ENCODE measurements at places on chromosomes 16 and 17. TPM values are rescaled to one million over a fixed set of nuclear protein-coding genes. Genes with fewer than 3 reads are reported as not detected.

- DNase-seq = peak; percentile 68
Measured at GRCh38 chr16:546909-547770, 13.1 kb upstream of the PRR35 start.

DNA sequence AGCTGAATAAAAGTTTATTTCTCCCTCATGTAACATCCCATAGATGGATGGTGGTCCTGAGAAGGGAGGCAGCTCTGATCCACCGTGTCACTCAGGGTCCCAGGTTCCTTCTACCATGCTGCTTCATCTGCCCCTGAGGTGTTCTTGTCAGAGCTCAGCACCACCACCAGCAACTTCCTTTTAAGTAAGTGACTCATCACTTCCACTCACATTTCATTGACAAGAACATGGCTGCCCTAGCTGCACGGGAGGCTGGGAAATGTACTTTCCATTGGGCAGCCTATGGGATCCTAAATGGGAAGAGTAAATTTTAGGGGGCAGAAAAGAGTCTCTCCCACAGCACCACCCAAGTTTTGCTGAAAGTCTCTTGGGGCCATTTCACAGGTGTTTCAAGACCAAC lies 134.7 kb downstream of the USP31 start:
- no peak for DNase-seq

- no peak for DNase-seq
Measured at GRCh38 chr16:62899737-62900136, 863.5 kb upstream of the CDH8 start.

DNA sequence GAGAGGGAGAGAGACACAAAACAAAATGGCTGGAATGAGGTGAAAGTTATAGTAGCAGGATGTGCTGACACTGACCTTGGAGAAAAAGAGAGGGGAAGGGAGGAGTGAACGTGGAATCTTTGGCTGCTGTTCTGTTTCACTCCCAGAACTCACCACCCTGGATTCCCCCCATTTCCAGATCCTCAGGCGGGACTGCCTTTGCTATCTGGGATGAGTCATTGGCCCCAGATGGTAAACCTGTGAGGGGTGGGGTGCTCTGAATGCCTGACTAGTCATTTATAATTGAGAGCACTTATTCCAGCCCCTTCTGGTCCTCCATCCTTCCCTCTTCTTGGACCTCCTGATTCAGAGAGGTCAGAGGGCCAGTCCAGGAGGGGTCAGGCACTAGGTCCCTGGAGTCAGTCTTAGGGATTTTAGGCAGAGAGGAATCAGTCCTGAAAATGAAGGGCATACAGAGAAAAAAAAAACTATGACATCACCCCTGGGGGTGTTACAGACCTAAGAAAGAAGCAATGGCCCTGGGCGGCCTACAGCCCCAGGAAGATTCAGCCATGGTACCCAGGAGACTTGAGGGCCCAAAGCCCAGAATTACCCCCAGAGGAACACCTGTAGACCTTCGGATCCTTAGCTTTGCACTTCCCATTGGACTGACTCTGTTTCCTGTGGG lies 2.2 kb upstream of the ZG16 start:
- DNase-seq = no peak

DNA sequence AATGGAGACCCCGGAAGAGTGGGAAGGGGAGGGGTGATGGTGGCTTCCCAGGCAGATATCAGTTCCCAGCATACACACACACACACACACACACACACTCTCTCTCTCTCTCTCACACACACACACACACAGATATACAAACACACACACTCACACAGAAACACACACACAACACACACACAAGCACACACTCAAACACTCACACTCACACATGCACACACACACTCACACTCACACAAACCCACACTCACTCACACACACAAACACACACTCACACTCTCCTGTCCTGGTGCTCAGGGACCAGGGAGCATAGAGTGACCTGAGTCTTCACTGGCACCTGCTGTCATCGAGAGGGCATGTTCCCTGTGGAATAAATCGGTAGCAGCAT lies 5.6 kb downstream of the CA4 start:
- no peak for DNase-seq

GRCh38 chr17:82449131-82449882 lies 1.2 kb downstream of the CYBC1 start:
- no peak for DNase-seq

DNA sequence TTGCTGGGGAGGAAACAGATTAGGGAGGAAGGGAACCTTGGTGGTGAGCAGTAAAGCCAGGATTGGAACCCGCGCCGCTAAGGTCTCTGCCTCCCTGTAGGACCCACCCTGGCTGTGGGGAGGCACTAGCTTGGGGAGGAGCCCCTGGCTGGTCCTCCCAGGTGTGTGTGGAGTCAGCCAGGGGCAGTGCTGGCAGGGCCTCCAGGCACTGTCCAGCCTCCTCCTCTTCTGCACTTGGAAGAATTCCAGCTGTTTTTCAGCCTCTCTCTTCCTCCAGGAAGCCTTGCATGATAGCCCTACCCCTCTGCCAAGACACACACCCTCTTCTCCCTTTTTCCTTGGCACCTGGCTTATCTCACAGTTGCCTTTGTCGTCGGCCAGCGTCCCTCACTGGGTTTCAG lies 34.8 kb downstream of the TMEM235 start:
- no peak for DNase-seq

DNA sequence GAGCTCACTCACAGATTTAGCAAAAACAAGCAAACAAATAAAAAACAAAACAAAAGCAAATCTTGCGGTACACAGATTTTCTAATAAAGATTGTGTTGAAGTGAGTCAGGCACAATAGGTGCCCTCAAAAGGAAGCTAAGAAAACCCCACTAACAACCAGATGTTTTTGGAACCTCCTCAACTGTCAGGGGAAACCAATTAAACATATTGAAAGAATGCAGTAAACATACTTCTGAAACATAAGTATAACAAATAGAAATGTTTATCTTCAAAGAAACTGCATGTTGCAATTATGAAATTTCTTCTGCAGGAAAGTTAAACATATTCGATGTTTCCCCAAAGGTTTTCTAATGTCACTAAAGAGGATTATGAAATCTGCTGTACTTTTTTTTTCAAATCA lies 110.5 kb upstream of the CORO6 start:
- no peak for DNase-seq

GRCh38 chr17:80720610-80721577 lies 176.3 kb downstream of the RPTOR start:
- DNase-seq = no peak

GRCh38 chr17:1147664-1148063 lies 32.1 kb downstream of the ABR start:
- no peak for DNase-seq

- no peak for DNase-seq
Measured at GRCh38 chr16:72427783-72428331, 255.9 kb upstream of the PMFBP1 start.

DNA sequence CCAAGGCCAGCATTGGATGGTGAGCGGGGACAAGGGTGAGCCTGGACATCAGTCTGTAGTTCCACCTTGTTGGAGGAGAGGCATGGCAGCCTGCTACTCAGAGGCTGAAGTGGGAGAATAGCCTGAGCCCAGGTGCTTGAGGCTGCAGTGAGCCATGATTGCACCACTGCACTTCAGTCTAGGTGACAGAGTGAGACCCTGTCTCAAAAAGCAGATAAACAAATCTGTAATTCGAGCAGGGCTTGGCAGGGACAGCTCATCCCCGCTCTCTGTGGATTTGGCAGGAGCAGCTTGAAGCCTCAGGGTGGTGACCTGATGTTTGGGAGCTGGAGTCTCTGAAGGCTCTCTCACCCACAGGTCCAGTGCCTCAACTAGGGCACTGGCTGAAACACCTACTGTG lies 38.6 kb upstream of the ZCCHC14 start:
- DNase-seq = no peak

GRCh38 chr17:44074231-44074910 lies 3.8 kb downstream of the G6PC3 start:
- no peak for DNase-seq

DNA sequence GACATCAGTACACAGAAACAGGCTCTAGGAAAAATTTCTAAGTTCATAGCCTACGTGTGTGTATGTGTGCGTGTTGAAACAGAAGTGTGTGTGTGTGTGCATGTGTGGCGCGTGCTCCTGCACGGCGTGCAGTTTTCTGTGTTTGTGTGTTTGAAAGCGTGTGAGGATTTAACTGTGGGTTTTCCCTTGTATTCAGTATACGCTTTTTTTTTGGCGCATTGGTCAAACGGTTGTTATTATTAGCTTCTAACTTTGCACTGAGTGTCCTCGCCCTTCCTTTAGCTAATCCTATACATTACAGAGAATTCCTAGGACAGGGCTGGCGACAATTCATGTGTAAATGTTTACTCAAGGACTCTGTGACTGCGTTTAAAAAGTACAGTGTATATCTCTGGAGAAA lies 23.0 kb downstream of the TMC6 start:
- no peak for DNase-seq

- DNase-seq = no peak
Measured at GRCh38 chr16:56728980-56729734, 772 bp upstream of the NUP93 start.

DNA sequence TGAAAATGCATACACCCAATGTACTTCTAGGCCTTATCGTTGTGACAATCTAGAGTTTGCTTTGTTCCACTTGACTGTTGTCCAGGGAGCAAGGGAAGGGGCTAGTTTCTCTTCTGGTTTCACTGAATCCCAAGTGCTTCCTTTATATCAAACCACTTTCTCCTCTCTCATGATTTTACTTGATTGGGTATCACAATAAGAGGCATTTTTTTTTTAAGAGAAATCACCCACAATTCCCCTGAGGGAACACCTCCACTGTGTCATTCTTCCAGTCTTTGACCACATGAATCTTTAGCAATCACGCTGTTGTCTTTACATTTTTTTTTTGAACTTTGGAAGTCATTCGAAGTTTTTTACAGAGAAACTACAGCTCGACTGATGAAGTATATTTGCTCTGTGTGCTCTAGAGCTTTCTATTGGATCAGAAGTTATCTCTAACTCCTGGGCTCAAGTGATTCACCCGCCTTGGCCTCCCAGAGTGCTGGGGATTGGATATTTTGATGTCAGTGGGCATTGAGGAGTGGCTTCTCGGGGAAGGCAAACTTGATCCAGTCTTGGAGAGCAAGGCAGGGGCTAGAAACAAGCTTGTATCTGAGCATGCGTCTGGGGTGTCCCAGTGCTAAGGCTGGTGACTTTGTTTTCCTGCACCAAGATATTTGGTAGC lies 3.0 kb downstream of the CDH1 start:
- no peak for DNase-seq

- DNase-seq = no peak
Measured at GRCh38 chr16:76959166-76959565, 231.8 kb upstream of the MON1B start.

DNA sequence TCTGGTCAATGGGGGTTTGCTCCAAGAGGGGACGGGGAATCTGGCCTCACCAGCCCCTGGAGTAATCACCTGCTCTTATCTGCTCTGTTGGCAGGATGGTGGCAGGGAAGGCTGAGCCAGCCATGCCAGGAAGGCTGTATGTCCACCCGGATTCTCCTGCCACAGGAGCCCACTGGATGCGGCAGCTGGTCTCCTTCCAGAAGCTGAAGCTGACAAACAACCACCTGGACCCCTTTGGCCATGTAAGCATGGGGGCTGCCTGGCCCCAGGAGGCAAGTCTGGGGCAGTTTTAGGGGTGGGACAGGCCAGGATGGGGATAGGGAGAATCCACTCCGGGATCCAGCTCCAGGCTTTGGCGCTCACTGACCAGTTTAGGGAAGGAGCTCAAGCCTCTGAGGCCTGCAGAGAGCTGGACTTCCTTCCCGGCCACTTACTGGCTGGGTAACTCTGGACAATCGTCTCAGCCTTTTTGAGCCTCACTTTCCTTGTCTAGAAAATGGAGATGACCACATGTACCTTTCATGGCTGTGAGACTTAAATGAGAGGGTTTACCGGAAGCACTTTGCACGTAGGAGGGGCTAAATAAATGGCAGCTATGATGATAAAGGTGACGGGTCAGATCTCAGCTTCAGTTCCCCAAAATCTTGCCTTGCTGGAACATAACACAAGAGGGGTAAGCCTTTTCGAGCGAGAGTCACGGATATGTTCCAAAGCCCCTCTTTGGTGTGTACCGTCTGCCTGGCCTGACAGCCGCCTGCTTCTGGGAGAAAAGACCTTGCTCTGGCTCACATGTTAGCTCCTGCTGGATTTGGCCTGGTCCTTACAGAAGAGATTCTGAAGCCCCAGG lies 15.4 kb downstream of the TBX4 start:
- peak; percentile 44 for DNase-seq

DNA sequence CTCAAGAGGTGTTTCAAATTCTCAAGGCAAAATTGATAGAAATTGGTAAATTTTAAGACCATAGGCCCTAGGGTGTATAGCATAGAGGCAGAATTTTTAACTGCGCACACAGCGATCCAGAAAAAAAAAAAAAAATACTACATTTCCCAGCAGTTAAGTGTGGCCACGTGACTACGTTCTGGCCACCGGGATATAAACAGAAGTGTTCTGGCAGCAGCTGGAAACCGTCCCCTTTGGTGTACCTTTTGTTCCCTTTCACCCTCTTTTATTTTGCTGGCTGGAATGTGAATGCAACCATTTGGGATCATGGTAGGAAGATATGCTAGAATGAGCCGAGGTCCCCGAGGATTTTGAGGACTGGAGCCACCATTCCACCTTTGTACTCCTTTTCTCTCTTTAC lies 52.7 kb upstream of the AKAP1 start:
- DNase-seq = peak; percentile 36

DNA sequence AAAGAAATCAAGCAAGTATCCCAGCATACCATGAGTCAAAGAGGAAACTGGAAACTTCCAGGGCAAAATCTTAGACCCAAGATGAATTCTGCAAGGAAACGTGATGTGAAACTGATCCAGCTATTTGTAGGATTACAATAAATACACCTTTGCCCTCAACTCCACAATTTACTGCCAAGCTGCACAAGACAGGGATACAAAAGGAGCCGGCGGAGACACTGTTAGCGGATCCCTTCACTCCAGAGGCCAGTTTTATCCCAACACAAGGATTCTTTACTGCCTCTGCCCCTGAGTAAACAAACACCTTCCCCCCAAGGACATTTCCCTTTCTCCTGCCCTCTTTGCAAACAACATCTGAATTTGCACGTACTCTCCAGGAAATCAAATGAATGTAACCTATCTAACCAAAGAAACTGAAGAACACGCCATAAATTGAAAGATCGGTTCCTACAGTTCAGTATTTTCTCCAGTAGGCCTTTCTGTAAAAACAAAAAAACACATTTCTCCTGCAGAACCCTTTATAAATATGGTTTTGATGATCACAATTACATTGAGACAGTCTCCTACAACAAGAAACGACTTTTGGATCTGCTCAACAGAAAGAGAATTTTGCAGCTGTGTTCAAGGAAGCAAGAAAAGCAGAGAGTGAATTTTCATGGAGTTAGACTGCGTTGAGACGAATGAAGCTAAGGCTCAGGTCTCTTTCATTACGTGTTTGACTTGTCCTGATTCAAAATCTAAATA lies 1.4 kb upstream of the CBX2 start:
- no peak for DNase-seq

Gene KRTAP2-2
- not detected for total RNA-seq

Gene ITGAE
- total RNA-seq = 19.6 TPM

Gene FOXJ1
- total RNA-seq = not detected

Gene MAP2K6
- total RNA-seq = 2.0 TPM

Gene KCNH6
- total RNA-seq = not detected
